ENCODE measurements at places on chromosomes 4 and X.

GRCh38 chrX:12548746-12549145, 242.5 kb upstream of the PRPS2 start:
- DNase-seq: peak; percentile 32

DNA sequence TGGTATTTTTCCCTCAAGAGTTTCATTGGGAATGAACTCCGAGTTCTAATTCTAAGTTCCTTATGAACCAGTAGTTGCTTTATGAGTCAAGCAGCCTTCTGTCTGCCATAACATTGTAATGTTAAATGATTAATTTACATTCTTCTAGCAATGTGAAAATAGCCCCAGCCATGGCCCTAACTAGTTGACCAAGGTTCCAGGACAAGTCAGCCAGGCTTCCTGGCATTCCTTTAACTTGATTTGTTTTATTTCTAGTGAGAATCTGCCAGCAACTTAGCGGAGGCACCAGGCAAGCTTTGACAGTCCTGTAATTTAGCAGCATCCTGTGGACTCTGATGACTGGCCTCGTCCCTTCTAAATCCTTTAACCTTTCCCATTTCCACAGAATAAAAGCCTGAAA, 69.0 kb downstream of the GLRA2 start:
- no peak for DNase-seq

DNA sequence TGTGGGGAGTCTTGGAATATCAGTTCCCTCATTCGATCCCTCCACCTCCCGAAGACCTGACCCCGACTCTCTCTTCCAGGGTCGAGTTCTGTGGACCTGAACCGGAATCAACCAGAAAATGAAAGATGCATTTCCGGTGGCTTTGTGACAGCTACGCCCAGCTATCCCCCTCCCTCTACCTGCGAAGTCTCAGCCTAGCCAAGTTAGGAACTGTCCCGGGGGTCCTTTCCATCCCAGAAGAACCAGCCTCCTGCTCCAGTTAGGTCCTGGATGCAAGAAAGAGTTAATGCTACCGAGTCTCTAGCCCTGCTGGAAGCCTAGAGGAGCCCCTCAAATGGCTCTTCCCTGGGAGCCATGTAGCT, 13.4 kb upstream of the ETDC start:
- no peak for DNase-seq

DNA sequence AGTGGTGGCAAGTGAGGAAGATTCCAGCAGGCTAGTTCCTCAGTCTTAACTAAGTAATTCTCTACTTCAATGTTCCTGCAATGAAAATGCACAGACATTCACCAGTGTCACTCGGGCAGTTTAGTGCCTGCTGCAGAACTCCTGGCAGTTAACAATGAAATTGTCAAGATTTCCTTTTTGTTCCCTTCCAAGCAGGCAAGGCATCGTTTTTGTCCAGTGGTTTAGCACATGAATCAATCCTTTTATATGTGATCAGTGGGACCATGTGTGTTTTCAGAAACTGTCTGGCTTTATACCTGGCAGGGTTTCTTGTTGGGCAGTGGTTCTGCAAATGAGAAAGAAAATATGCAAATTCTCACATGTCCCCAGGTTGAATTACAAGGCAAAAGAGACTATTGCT, 122.2 kb downstream of the GBA3 start:
- no peak for DNase-seq

GRCh38 chrX:38965888-38966287, 164.6 kb downstream of the MID1IP1 start:
- no peak for DNase-seq

GRCh38 chrX:39766855-39767254, 330.9 kb downstream of the BCOR start:
- no peak for DNase-seq

- no peak for DNase-seq
These were observed 67.6 kb upstream of the CTSO start for GRCh38 chr4:156021298-156021697.

DNA sequence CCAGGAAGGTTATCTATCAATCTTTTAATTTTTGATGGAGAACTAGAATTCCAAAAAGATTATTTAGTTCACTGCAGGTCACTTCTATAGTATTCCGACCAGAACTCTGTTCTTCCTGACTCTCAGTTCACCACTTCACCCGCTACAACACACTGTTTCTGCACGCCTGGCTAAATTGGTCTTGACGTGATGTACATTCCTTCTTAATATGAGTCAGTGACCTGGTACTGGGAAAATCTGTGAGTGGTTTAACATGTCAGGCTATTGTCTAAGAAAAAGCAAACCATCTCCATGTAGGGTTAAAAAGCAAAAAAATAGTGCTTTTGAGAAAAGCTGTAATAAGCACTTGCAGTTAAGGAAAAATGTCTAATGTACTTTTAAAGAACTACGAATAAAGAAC, 120.4 kb downstream of the NDST3 start:
- no peak for DNase-seq

GRCh38 chr4:169103966-169104412, 93.9 kb upstream of the CBR4 start:
- no peak for DNase-seq

GRCh38 chrX:15073313-15073712, 196.6 kb downstream of the ASB9 start:
- no peak for DNase-seq

DNA sequence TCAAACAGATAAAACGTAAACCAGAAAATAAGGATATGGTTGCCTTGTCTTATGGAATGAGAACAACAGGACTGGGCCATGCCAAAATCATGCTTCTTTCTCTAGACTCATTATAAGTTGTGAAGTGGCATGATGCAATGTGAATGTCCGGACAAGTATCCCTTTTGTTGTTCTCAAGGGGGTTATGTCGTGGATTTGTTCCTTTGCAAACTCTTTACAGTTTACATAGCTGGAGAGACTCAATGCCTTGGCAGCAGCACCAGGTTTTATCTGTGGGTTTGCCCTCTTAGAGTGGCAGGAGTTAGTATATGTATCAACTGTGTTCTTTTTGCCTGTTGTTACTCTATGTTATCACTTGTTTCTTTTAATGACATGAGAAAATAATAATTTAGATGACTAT, 41.4 kb downstream of the SPRY1 start:
- no peak for DNase-seq

GRCh38 chrX:39813631-39814277, 284.0 kb downstream of the BCOR start:
- no peak for DNase-seq

DNA sequence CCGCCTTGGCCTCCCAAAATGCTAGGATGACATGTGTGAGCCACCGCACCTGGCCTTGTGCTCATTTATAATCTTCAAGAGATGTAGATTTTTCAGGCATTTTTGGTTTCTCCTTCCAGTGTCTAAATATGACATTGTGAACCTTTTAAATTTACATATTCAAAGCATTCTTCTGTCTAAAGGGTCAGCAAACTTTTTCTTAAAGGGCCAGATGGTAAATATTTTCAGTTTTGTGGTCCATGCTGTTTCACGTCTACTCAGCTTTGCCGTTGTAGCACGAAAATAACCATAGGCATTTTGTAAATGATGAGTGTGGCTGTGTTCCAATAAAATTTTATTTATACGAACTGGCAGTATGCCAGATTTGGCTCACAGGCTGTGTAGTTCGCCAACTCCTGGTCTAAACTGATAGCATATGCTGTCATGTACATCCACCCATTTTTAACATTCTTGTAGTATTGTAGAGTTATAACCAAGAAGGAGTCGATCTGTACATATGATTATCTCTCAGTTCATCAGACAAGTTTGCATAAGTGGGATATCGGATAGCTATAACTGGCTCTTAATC, 12.7 kb upstream of the GCNA start:
- DNase-seq: peak; percentile 68

- peak; percentile 16 for DNase-seq
These were observed 173.7 kb upstream of the GALNTL6 start for GRCh38 chr4:171639540-171639939.

DNA sequence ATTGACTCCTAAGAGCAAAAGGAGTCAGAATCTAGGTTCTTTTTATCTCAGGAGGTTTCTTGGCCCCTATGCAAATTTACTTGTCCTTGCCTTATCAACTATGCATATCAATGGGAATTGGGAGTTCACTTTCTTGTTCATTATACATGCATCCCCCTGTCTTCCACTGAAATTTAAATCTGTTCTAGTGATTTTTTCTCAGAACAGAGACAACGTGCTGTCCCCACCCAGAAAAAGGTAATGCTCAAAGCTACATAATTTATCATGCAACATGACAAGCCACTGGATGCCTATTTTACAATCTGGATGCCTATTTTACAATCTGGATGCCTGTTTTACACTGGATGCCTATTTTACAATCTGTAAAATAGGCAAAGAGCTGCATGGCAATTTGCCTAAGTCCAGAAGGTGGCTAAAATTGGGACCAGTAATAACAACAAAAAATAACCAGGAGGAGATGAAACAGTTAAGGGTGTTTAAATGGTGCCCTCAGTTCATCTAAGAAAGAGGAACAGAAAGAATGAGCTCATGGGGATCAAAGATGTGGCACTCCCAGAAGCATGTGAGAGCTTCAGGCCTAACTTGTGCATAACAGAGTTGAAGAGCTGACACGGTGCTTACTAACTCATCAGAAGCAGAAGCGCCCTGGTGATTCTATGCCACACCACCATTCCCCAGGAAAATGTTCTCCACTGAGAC, 537.8 kb upstream of the BOD1L1 start:
- DNase-seq: peak; percentile 20

DNA sequence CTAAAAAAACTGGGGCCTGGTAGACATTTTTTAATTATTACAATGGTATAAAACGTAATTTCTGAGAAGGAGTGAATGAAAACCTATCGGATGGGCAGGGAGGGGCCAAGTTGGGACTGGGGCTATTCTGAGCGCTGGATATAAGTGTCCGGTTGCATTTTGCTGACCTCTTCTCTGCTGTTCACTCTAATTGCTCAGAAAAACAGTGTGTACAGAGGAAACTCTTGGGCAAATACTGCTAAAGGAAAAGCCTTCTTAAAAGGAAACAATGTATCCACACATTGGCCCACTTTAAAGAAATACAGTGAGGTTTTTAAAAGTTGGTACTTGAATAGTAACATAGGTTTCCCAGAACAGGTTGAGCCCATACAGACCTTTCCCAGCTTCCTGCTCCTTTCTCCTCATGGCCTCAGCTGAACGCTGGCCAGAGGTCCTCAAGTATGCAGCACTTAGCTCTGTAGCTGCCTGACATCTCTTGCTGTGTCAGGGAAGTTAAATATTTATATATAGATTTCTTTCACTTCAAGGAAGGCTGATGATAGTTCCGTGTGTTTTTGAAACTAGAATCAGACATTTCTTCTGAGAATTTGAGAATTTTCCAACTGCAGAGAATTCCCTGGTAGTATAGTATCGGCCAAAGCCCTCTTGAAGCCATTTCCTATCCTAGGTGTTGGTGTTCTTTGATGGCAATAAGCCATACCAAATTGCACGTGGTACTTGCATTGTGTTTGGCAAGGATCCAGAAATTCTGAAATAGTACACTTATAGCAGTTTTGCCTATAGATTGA, 97.1 kb upstream of the SLC4A4 start:
- DNase-seq: no peak

GRCh38 chrX:33183361-33183760, 28.0 kb downstream of the DMD start:
- DNase-seq: no peak

- no peak for DNase-seq
These were observed 376 bp downstream of the ABCG2 start for GRCh38 chr4:88158038-88158488.

GRCh38 chr4:162059656-162060055, 104.1 kb downstream of the FSTL5 start:
- no peak for DNase-seq

DNA sequence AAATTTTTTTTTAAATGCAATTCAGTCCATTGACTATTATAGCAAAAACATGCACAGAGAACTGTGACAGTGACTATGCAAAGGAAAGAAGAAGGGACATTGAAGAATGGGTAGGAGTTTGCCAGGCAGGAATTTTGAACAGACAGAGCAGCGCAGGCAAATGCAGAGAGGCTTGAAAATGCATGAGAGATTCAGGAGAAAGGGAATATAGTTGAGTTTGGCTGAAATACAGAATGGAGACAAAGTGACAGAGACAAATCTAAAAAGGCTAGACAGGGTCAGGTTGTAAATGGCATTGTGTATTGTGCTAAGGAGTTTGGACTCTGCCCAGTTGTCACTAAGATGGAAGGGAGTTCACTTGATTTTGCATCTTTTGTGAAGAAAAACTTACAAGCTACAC, 42.4 kb upstream of the IL21 start:
- no peak for DNase-seq

DNA sequence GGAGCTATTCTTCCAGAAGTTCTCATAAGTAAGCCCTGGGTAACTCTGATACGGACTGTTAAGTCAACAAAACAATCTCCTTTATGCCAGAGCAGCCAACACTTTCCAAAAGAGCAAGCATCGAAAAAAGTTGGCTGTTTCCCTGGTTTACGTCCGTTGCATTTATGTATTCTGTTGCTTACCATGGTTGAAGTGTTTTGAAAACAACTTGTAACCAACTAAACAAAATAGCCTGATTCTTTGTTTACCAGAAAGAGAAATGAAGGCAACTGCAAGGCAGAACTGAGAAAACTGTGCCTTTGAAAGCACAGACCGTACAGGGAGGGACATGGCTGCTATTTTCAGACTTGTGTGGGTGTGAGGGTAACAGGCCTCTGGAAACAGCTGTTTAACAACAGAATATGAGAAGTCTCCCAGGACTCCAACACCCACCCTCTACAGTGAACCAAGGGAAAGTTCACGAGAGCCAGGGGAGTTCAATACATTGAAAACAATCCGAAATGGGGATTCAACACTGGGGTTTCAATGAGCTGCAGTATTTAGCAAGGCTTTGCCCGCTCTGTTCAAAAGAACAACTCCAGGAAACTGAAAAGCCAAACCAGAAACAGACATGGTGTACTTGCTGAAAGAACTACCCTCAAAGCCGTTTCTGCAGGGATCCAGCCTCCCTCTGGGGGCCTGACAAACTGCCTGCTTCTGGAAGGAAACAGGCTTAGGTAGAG, 95.8 kb upstream of the EGFL6 start:
- no peak for DNase-seq

DNA sequence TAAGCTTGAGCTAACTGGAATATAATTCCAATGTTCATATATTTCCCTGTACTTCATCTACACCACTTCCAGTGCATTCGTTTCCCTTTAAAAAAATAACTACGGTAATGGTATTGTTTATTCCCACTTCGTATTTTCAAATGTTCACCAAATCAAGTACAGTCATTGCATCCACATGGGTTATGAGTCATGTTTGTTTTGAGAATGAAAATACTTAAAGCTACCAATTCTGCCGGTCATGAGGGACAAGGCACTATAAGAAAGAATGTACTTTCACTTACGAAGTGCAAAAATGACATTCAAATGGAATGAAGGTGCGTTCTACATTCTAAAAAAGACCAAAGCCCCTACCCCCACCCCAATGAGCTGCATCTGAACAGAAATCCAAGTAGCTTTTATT, 174.4 kb upstream of the FGF13 start:
- no peak for DNase-seq

DNA sequence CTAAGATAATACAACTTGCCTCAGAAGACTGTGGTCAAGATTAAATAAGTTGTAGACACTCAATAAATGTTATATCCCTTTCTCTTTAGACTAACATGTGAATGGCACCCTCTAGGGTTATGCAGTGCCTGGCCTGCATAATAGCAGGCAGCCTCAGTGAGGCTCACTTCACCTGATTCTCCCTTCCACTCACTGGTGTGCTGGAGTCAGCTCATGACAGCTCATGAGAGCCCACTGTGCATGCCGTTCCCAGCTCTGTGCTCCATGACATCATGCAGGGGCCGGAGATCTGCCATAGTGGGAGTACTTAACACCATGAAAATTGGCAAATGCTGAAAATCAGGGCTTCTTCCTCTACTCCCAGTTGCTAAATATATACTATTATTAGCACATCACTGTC, 64.5 kb downstream of the TEC start:
- DNase-seq: no peak
